D721Med (cell line): ENCODE measurements at places on chromosomes 1 and 21.

DNA sequence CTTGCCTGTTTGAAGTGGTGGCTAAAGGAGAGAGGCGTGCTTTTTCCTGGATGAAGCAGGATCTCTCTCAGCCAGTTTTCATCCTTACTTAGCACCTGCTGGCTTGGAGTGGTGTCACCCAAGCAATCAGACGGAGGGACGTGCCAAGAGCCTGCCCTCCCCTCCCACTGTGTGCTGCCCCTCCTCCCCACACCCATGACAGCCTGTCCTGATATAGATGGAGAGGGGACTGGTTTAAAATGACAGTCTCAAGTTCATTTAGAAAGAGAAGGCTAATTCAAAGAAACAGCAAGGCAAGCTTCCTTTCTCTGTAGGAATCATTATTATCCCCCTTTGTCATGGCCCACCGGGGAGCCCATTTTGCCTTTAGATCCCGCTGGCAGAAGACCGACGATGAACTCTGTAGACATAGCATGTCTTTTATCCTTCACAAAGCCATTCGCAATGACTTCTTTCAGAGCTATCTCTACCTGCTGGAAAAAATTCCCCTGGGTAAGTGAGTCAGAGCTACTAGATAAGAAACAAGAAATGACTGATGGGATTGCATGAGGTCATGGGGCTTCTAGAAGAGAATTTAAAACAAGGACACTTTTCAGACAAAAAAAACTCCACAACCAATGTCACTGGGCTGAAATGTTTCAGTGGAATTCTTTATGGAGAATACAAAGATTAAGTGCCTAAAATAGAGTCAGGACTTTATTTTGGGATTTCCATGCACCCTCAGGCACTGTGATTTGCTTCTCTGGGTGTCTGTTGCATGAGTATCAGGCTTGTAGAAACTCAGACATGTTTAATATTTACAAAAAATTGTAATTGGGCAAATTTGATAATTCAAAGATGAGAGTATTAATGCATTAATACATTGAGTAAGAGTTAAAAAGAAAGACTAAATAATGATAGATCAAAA is at the start of gene NTMT2:
Gene NTMT2, plus strand, starts transcription at position 190 of the 907 bp plus-strand sequence. Its CDS starts 149 bp downstream, at position 339.
- no peak for DNase-seq

GRCh38 chr1:77671836-77672235 is 10.6 kb downstream of the ZZZ3 start:
- DNase-seq = no peak

DNA sequence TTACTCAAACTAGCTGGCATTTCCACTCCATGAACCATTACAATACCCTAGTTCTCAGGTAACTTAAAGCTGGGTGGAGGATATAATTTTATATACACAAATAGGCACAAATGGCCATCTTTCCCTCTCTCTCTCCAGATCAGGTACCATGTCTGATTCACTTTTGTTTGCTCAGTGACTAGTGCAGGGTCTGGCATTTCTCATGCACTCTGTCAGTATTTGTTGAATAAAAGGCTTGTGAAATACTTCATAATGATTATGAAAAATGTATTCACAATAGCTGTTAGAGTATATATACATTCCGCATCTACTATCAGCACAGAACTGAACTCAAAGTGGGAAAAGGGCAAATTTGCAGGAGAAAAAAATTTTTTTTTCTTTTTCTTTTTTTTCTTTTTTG is 510.2 kb upstream of the USP24 start:
- no peak for DNase-seq

DNA sequence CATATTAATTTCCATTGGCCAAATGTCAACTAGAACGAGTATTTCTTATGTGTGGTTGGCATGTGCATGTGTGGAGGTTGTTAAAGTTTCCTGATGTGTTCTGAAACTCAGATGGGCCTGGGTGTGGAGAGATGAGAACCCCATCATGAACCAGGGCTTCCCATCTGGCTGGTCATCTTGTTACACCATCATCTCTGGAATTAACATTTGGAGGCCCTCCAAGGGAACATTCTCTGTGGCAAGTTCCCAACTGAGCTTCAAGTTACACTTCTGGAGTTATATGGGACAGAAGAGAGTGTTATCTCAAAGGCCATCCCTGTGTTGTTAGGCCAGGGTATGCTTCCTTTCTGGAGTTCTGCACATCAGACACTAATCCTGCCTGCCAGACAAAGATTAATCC is 183.6 kb downstream of the TTLL7 start:
- DNase-seq = no peak

- no peak for DNase-seq
Measured at GRCh38 chr1:206142011-206142410, 24.8 kb upstream of the AVPR1B start.

GRCh38 chr1:2224170-2224584 is 3.9 kb upstream of the SKI start:
- no peak for DNase-seq

DNA sequence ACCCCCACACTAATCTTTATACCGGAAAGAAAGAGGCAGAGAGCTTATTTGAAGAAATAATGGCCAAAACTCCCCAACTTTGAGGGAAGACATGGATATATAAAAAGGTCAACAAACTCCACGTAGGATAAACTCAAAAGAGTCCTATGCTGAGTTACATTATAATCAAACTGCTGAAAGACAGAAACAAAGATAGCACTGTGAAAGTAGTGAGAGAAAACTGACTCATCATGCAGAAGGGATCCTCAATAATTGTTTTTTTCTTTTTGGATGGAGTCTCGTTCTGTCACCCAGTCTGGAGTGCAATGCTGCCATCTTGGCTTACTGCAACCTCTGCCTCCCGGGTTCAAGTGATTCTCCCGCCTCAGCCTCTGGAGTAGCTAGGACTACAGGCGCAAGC is 48.5 kb upstream of the TTC39A start:
- DNase-seq = no peak

DNA sequence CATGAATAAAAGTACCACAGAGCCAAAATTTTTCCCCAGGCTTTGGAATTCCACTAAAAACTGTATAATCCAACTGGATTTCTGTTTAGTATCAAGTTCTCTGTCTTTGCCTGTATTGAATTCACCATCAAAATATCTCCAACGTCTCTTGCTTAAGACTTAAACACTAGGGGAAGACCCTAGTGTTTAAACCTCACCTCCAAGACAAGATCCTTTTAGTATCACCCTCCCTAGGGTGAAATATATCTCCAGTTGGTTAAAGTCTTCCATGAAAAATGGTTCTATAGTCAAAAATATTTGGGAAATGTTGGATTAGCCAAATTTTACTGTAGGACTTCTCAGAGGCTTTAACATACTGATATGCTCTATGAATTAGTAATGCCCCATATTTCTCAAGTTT is 8.1 kb upstream of the XCL1 start:
- DNase-seq = no peak

- no peak for DNase-seq
Measured at GRCh38 chr1:28803051-28803450, 8.9 kb upstream of the OPRD1 start.

DNA sequence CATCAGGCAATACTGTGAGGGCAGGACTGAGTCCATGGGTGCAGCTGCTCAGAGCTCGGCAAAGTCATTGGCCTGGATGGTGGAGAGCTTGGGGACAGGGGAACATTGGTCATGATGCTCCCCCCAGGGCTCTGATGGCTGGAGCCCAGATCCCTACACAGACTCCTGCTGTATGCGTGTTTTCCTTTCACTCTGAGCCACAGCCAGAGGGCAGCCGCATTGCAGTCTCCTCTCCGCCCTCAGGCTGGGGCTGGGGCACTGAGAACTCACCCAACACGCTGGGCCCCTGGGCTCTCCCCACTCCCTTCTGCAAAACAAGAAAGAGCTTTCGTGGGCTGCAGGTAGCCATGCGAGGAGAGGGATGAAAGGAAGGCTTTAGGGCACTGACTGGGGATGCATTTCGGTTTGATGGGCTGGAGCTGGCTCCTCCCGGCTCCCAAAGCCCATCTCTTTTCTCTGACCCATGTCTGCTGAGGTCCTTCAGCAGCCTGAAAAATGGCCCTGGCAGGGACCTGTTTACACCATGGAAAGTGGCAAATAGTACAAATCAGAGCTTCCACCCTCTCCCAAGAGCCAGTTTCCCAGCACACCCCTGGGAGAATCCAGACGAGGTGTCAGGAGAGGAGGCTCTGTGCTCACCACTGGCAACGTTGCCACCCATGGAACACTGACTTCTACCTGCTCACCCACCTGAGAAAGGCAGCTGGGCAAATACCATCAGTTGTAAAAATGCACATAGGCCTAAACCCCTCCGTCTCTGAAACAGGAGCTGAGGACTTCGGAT is 43.8 kb downstream of the CAPN2 start:
- DNase-seq = no peak

DNA sequence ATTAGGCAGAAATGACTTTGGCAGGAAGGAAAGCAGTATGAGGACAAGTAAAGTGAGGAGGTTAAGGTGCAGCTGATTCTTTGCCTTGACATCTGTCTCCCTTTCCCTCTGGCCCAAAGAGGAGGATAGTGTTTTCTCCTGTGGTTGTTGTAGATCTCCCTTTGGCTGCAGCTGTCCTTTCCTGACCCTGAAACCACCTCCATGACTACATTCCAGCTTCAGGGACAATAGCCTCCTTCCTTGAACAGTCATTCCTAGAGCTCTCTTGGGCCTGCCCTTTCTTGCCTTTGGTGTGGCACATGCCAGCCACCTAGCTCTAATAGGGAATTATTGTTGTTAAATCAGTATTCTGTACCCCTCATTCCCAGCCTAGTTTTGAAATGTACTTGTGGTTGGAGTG is 6.2 kb downstream of the ZMYM1 start:
- no peak for DNase-seq

GRCh38 chr1:209627027-209627731 is 25.0 kb downstream of the LAMB3 start:
- no peak for DNase-seq

- no peak for DNase-seq
Measured at GRCh38 chr1:31135973-31136600, 70.6 kb upstream of the PUM1 start.

DNA sequence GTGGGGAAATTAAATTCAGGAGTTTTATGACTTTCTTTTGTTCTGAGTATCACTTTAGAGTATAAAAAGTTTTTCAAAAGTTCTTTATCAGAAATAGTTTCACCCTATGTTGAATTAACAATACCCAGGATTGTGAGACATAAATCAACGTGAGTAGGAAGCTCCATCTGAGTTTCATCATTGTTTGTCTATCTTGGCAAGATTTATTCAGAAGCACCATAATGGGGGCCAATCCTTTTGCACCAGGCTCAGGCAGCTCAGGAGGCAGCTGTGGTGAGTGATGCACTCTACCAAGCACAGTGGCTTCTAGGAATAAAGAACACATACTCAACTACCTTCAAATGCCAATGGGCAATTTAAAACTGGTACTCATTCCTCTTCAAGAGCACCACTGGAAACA is 12.0 kb downstream of the CREG1 start:
- no peak for DNase-seq

DNA sequence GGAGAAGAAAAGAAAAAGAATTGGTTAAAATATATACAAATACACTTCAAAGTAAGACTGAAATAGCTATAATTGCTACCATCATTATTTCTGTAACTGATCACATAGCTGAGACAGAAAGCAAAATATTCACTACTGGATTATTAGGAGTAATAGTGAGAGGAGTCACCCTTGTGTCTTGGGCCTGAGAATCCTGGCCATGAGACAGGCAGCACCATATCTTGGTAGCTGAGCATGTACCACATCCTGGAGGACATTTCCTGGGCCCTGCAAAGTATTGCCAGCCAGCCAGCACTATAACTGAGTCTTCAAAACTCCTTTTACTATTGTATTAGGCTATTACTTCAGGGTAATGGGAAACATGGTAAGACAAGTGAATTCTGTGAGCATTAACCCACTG is 63.5 kb downstream of the C1orf185 start:
- DNase-seq = no peak
